Stimulated activated CD4-positive, alpha-beta T cell treated with anti-CD3 and anti-CD28 coated beads, Interleukin-4, amount 100 ng/mL, for 48 hours (primary cell): ENCODE measurements at places on chromosomes 6 and 20.
A peak's percentile ranks its signal among the peaks of the same experiment; 100 is the strongest.

- no peak for DNase-seq
Measured at GRCh38 chr6:106072501-106073090, 13.5 kb upstream of the PRDM1 start.

DNA sequence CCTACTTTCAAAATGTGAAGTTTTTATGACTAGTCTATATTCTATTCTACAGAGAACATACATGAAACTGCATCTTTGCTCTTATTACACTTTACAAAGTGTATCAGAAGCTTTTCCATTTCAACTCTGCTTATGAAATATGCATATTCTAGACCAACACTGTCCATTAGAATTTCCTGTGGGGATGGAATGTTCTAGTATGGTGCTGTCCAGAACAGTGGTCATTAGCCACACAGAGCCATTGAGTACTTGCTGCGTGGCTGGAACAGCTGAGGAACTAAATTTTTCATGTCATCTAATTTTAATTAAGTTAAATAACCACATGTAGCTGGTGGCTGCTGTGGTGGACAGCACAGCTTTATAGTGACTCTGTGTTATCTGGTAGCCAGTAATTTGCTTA, 105.9 kb upstream of the PDE10A start:
- DNase-seq, result no peak

DNA sequence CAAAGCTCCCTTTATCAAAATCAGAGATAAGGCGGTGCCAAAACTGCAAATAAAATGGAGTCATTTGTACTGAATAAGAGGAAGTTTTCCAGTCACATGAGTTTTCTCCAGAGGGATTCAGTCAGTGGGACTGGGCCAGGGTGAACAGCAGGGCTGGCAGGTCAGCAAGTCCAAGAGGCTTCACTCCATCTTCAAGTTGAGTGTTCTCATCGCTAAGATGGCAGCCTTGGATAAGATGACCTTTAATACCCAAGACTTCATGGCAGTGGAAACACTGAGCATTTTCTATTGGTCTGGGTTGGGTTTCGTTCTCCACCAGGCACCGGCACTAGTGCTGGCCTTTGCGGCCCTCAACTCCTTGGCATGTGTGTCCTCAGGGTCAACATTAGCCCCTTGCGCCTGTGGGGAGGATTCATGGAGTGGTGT, 29.3 kb upstream of the IGF2R start:
- no peak for DNase-seq

DNA sequence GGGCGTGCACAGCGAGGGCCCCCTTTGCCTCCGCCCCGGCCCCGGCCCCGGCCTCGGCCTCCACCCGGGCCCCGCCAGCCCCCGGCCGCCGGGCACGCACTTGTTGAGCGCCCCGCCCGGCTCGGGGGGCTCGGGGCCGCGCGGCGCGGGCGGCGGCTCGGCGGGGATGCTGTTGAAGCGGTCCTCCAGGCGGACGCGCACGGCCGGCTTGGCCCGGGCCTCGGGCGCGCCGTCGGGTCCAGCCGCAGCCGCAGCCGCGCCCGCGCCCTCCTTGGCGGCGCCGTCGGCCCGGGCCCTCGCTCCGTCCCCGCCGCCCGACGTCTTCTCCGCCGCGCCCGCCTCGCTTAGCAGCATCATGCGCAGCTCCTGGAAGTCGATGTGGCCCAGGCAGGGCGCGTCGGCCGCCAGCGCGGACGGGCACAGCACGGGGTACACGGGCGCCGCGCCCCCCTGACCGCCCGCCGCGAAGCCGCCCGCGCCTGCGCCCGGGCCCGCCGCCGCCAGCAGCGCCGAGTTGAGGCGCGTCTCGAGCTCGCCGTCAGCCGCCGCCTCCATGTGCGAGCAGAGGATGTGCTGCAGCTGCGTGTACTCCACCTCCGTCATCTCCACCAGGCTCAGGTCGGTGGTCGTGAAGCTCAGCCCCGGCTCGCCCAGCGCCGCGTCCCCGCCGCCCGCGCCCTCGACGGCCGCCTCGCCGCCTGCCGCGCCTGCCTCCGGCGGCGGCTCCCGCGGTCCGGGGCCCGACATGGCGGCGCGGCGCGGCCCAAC, 514 bp downstream of the TCFL5 start:
- no peak for DNase-seq

DNA sequence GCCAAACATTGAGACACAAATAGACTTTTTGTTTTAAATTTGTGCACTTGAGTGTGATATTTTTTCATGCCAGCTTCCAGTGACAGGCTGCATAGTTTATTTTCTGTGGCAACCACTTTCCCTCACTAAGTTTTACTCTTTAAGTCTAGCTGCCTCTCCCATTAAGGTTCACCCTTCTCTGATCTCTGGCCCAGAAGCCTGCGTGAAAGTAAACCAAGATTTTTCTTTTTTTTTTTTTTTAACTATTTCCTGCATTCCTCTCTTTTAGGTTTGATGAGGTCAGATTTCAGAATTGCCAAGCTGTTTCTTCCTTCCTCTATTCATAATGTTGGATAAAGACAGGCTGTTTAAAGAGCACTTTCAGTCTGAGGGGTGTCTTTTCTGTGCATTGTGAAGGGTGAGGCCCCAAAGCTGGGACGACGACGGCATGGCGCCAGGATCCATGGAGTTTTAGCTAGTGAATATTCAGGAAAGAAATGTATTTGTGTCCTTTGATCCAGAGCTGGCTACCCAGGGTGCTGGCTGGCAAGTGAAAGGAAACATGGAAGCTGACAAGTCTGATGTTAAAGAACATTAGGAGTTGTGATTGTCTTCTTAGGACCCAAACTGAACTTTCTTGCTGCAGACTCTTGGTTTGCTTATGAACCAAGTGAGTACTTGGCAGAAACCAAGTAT, 50.7 kb downstream of the DOK5 start:
- DNase-seq, result no peak

DNA sequence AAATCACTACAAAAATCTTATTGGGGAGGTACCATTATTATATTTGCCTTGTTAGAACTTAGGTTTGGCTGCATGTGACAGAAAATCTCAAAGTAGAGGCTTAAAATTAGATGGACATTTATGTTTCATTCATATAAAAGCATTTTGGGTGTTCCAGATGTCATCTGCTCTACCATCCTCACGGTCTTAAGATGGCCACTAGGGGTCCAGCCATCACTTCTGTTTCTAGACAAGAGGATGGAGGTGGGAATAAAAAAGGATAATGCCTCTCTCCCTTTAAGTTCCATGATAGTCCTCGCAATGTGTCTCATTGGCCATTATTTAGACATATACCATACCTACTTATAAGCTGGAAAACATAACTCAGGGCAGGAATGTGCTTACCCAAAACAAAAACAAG, 929.5 kb downstream of the KIF16B start:
- DNase-seq, result no peak

DNA sequence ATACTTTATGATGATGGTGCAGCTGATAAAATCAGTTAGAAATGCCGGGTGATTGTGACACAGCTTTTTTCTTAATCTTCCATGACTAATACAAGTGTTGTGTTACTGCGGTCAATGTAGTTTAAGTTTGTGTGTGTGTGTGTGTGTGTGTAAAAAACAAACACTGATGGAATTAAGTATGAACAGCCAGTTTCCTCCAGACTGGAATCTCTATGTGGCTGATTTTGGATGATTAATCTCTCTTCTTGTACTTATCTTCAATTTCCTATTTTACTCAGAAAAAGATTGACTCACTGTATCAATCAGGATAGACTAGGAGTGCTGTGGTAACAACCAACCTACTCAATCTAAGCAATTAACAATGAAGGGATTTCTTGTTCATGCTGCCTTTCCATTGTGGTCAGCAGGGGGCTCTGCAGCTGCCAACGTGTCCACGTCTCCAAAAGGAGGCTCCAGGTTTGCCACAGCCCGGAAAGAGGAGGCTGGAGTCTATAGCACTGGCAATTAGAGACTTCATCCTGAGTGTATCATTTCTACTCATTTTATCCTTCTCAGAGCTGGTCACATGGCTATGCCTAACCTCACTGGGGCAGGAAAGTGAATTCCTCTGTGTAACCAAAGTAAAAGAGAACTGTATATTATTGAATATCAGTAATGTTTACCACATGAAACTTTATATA, 107.7 kb downstream of the CD109 start:
- DNase-seq, result peak; percentile 8

DNA sequence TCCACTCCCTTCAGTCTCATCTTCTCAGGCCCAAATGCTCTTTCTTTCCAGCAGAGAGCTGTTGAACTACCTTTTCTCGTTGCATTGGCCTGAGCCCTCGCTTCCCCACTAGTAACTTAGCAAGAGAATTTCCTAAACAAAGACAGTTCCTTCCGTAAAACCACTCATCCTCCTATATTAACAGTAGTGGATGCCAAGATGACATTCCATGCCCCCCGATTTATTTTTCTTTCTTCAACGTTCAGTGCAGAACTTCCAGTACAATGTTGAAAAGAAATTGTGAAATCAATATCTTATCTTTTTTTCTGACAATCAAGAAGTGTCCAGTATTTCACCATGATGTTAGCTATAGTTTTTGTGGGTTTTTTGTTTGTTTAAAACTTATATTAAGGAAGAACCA, 45.8 kb downstream of the SOX4 start:
- DNase-seq, result no peak

- DNase-seq, result no peak
Measured at GRCh38 chr20:58479726-58480440, 35.3 kb downstream of the APCDD1L start.
